Keratinocyte (primary cell): ENCODE measurements at places on chromosomes 7 and 10.

DNA sequence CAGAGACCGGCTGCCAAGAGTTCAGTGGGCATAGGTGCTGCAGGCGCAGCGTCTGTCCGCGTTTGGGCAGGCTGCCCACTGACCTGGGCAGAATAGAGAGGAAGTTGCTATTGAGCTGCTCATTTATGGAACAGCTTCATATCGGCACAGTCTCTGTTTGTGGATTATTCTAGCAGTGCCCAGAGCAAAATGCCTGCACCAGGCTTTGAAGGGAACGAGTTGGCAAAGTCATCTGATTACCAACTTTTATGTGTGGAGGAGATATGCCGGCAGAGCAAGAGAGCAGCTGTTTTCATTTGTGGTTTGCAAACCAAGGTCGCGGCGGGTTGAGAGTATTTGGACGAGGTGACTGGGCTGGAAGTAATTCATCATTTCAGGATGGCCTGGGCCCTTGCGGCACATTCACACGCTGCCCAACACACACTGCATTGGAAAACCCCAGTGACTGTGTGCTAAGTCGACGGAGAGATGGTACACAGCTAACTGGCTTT, 228.5 kb downstream of the TCERG1L start:
- no peak for DNase-seq

GRCh38 chr10:122117475-122117874, 128.5 kb downstream of the TACC2 start:
- no peak for DNase-seq

DNA sequence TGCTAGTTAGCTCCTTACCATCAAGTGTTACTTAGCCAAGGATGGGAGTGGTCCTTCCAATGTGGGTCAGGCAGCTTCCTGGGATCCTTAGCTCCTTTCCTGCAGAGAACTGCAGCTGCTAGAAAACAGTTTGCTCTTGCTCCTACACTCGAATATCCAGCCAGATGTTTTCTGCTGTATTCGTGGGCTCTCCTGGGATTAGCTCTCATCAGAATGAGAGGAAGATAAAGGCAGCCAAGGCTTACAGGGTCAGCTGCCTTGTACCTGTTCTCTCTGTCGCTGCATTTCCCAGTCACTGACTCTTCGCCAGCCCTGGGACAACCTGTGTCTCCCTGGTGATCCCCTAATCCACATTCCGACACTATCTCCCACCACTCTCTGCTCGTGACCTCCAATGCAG, 29.0 kb downstream of the NEUROD6 start:
- no peak for DNase-seq

- no peak for DNase-seq
Measured at GRCh38 chr7:137110091-137110509, 233.4 kb downstream of the PTN start.
